Fibroblast of skin of left quadriceps (primary cell): ENCODE measurements at places on chromosomes 1 and 21.

GRCh38 chr1:24978383-24979032 is 48.4 kb upstream of the RUNX3 start:
- DNase-seq: no peak

DNA sequence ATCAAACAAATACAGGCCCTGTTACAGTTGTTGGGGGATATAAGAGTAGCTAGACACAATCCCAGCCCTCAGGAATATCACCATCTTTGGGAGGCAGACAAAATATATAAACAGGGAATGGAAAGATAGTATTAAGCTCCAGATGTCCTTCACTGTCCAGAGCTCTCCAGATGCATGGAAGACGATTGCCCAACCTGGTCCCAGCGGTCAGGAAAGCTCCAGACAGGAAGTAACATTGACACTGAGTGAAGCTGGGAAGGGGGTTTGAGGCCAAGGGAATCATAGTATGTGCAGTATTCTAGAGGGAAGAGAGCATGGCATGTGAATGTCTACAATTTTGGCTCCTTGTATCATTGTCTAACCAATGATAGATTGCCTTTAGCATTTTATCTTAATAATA is 173.9 kb upstream of the HOOK1 start:
- no peak for DNase-seq

GRCh38 chr1:241460098-241460873 is 59.3 kb downstream of the FH start:
- no peak for DNase-seq

- DNase-seq: no peak
Measured at GRCh38 chr1:53731779-53732305, 7.1 kb downstream of the GLIS1 start.

- no peak for DNase-seq
Measured at GRCh38 chr1:179082333-179082998, 596 bp downstream of the TOR3A start.

DNA sequence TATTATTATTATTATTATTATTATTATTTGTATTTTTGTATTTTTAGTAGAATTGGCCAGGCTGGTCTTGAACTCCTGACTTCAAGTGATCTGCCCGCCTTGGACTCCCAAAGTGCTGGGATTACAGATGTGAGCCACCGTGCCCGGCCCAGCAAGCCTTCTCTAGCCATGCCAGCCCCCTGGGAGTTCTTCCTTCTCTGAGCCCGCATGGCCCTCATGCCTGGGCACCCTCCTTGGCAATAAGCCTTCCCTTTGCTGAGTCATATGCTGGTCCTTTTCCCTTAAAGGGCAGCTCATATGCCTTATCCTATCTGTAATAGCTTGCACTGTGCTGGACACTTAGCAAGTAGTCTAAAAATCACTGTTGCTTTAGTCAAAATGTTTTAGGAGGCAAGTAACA is 8.5 kb upstream of the NBL1 start:
- DNase-seq: no peak

GRCh38 chr1:246274186-246274585 is 232.9 kb downstream of the SMYD3 start:
- DNase-seq: peak; percentile 11

DNA sequence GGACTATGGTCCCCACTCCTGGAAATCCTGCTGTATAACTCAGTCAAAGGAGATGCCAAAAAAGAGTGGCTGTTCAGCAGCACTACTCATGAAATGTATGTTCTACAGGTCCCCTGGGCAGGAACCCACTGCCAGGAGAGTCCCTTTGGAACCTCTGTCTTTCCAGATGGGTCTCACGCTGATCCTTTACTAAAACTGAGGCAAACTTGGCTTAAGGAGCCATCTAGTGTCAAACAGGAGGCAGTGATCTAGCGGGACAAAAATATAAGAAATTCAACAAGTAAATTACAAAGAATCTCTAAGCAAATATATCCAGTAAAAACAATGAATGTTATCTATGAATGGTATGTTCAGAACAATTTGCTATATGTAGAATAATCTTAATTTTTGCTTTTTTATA is 80.5 kb upstream of the PRMT6 start:
- no peak for DNase-seq

GRCh38 chr1:155691992-155692528 is 3.2 kb downstream of the DAP3 start:
- DNase-seq: no peak

GRCh38 chr1:36924282-36924811 is 110.0 kb downstream of the GRIK3 start:
- peak; percentile 11 for DNase-seq

GRCh38 chr1:11690397-11691301 is 861 bp upstream of the DRAXIN start:
- DNase-seq: no peak

DNA sequence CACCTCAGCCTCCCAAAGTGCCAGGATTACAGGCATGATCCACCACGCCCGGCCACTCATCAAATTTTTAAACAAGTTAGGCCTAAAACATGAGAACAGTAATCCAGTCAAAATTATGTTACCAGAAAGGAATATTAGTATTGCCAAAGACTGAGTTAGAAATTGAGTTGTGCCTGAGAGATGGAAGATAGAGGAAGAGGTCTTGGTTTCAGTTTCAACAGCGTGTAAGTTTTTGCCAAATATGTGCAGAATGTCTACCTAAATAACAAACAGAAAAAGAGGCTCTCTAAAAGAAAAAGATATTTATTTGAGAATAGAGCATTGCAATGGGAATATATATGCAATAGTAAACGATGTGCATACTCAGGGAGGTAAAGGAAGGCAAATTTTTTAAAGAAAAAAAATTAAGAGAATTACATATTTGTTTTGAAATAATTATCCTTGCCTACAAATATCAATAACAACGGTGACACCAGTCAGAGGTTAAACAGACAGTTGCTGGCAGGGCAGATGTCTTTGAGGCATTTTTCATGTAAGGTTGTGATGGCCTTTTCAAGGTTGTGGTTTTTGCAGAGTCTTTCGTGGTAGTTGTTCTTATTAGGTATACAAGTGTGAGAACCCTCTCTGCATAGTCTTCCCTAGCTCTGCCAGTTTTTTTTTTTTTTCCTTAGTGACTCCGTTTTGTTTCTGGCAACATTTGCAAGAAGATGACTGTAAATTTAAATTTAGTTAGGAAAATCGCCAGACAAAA is 2.2 kb upstream of the CD1B start:
- no peak for DNase-seq

GRCh38 chr1:158611916-158612315 is 6.8 kb downstream of the OR10Z1 start:
- no peak for DNase-seq

DNA sequence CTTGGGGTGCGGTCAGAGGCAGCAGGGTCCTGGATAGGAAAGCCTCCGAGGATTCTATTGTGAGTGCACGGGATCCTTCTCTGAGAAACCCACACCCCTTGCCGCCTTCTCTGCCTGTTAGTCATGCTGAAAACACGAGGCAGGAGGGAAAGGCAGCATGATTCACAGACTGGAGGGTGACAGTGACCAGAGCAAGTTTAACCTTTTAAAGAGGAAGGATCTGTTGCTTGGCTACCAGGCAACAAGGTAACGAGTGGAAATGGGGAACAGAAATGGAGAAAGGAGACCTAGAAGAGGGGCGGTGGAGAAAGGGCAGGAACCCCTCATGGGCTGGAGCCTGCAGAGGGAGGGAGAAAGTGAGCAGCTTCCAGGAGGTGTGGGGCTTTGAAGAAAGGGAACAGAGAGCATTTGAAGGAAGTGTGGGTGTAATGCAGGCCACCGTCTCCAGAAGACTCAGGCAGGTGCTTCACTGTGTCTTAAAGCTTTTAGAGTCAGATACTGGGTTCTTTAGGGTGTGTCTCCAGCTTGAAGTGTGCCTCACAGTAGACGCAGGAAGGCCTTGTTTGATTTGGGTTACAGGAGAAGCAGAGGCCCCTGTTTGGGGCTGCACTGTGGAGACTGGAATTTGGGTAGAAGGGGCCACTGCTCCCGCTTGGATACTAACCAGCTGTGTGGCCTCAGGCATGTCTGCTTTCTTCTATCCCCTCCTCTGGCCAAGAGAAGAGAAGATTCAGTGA is 19.1 kb downstream of the OPTC start:
- DNase-seq: peak; percentile 83

- no peak for DNase-seq
Measured at GRCh38 chr21:42174173-42174572, 44.8 kb upstream of the ABCG1 start.

DNA sequence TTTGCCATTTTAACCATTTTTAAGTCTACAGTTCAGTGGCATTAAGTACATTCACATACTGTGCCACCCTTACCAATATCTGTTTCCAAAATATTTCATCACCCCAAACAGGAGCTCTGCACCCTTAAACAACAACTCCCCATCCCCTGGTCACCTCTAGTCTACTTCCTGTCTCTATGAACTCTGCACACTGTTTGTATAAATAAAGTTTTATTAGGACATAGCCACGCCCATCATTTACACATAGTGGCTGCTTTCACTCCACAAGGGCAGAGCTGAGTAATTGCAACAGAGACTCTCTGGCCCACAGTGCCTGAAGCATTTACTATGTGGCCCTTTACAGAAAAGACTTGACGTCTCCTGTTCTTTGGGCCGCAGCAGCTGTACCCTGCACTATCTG is 30.1 kb downstream of the KCNAB2 start:
- DNase-seq: no peak

DNA sequence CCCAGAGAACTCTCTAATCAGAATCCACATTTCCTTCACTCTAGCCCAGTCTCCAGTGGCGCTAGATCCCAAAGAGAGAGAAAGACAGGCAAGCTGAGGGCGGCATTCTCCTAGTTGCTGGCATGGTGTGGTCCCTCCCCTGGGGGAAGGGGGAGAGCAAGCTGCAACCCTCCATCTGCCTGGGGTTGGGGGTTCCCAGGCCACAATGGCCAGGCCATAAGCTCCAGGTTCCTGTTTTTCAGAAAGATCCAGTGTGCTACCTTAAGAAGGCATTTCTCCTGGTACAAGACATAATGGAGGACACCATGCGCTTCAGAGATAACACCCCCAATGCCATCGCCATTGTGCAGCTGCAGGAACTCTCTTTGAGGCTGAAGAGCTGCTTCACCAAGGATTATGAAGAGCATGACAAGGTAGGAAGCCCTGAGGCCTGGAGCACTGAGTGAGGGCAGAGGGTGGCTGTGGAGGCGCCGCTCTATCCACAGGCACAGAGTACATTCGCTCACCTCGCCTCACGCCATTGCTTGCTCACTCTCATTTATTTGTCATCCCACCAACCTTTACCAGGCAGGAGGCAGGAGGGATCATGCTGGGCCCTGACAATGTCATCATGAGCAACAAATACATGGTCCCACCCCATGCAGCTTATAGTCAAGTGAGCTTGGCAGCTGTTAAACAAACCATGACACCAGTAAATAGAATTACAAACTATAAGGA is 6.6 kb downstream of the CSF1 start:
- no peak for DNase-seq

DNA sequence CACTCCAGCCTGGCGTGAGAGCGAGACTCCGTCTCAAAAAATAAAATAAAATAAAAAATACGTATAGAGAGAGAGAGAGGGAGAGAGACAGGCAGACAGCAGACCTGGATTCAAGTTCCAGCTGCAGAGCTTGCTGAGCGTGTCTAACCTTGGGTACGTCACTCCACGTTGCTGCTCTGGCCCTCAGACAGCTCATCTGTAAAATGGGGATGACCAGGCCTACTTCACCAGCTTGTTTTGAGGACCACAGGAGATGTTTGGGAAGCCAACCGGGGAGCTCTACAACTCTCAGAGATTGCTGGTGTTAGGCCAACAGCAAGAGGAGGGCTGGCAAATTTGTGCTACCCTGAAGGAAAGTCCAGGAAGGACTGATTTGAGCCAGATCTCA is 499 bp upstream of the TRAF5 start:
- DNase-seq: no peak

- no peak for DNase-seq
Measured at GRCh38 chr1:25666460-25666859, 49.9 kb downstream of the MAN1C1 start.

GRCh38 chr1:233597489-233597901 is 16.4 kb upstream of the KCNK1 start:
- DNase-seq: peak; percentile 57

- DNase-seq: no peak
Measured at GRCh38 chr1:61973100-61973837, 221.4 kb upstream of the L1TD1 start.

GRCh38 chr1:34800214-34800613 is 7.4 kb downstream of the GJA4 start:
- no peak for DNase-seq

- no peak for DNase-seq
Measured at GRCh38 chr1:64750092-64750491, 5.2 kb downstream of the RAVER2 start.

DNA sequence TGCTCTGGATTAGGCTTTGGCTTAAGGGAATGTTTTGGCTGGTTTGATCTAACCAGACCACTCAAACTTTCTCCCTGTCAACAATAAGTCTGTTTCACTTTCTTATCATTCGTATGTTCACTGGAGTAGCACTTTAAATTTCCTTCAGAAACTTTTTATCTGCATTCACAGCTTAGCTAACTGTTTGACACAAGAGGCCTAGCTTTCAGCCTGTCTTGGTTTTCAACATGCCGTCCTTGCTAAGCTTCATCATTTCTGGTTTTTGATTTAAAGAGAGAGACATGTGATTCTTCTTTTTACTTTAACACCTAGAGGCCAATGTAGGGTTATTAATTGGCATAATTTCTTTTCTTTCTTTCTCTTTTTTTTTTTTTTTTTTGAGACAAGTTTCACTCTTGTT is 14.9 kb upstream of the CYB5R1 start:
- no peak for DNase-seq

DNA sequence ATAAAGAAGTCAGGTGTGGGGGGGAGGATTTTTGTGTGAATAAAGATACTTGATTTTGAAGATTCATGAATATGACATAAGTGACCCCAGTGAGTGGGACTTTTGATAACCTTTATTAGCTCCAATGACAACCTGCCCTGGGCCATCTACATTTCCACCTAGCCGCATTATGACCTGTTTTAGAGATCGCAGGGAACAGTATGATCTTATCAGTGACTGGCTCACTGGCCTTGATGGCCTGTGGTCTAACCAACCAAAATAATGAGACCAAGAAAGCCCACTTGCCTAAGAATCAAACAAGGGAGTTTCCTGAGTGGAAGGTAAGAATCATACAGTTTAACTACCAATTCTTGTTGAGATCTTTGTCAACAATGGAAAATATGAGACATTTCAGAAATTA is 1.8 kb downstream of the ELAPOR1 start:
- no peak for DNase-seq

GRCh38 chr1:113860891-113861290 is 10.6 kb downstream of the PTPN22 start:
- peak; percentile 69 for DNase-seq

DNA sequence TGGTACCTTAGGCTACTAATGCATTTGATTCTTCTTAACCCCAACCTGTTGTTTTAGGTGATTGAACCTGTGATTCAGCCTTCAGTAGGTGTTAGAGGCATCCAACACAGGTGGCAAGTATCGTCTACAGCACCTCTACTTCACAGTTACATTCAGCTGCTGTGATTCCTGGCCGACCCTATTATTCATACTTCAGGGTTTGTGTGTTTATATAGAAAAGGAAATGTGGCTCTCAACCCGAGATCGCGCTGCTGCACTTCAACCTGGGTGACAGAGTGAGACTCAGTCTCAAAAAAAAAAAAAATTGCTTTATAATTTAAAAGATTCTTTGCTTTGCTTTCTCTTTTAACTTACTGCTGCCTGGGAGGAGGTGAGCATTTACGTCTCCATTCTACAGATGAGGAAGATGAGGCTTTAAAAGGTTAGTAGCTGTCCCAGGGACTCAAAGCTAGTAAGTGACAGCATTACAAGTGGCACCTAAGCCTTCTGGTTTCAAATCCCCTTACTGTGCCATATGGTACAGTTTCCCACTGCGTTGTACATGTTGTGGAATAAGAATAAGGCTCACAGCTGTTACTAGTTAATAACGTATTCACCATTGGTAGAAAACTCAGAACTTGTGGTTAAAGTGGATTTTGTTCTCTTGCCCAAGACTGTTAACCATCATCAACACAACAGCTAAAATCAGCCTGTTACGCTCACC is 9.9 kb upstream of the GPR25 start:
- DNase-seq: no peak
